ENCODE measurements at places on chromosomes 12 and 14.

GRCh38 chr14:104339829-104340228 lies 201.4 kb downstream of the KIF26A start:
- H3K4me1 ChIP-seq = no peaks in the 10 kb centered on the region
- DNase-seq = no peak
- no peaks in the 10 kb centered on the region for H3K27me3 ChIP-seq
- no peaks in the 10 kb centered on the region for H3K36me3 ChIP-seq
- no peak overlapping the region for H3K4me3 ChIP-seq
- H3K27ac ChIP-seq = no peak overlapping the region

DNA sequence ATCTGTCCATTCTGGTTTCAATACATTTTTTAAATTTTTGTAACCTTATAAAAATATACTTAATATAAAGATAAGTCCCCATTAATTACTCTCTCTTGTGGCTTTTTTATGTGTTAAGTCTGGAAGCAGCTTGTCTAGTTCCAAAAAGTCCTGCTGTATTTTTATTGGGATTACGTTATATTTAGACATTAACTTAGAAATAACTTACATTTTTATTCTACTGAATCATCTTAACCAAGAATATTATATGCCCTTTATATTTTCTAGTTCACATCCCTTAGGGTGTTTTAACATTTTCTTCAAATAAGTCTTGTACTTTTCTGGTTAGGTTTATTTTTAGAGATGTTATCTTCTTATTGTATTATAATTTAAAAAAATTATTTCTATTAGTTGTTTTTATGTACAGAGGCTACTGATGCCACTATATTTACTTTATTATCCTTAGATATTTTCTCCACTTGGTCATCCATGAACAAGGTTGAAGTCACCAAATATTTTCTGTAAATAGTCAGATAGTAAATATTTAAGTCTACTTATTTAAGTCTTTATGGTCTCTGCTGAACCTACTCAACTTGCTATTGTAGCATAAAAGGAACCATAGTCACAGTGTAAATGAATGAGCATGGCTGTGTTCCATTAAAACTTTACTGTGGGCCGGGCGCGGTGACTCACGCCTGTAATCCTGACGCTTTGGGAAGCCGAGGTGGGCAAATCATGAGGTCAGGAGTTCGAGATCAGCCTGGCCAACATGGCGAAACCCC lies 132.4 kb upstream of the NEDD1 start:
- no peaks in the 10 kb centered on the region for H3K4me1 ChIP-seq
- peak; percentile 46 for DNase-seq
- H3K36me3 ChIP-seq = no peaks in the 10 kb centered on the region
- H3K27ac ChIP-seq = peak overlapping the region; percentile 1
- H3K27me3 ChIP-seq = no peaks in the 10 kb centered on the region

DNA sequence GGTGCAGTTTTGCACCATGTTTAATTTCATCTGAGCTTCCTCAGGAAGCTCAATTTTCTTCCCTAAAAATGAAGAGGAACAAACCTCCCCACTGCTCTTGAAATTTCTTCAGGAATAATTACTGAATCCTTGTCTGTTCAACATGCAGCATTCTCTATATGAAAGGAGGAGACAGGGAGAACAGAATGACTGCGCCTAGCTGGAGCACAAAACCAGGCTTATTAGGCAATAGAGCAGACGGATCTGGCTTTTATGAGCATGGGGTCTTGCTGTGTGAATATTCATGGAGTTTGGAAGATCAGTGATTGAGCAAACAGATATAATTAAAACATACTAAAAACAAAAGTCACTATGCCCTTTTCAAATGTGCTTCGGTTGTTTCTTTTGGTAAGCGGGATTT lies 148.1 kb downstream of the SUDS3 start:
- H3K36me3 ChIP-seq = no peaks in the 10 kb centered on the region
- no peak for DNase-seq
- no peak overlapping the region for H3K4me3 ChIP-seq
- no peaks in the 10 kb centered on the region for H3K4me1 ChIP-seq
- H3K27me3 ChIP-seq = no peaks in the 10 kb centered on the region

GRCh38 chr12:132444957-132445883 lies 44.7 kb upstream of the FBRSL1 start:
- H3K36me3 ChIP-seq = no peaks in the 10 kb centered on the region
- no peak overlapping the region for H3K27ac ChIP-seq
- no peak for DNase-seq

DNA sequence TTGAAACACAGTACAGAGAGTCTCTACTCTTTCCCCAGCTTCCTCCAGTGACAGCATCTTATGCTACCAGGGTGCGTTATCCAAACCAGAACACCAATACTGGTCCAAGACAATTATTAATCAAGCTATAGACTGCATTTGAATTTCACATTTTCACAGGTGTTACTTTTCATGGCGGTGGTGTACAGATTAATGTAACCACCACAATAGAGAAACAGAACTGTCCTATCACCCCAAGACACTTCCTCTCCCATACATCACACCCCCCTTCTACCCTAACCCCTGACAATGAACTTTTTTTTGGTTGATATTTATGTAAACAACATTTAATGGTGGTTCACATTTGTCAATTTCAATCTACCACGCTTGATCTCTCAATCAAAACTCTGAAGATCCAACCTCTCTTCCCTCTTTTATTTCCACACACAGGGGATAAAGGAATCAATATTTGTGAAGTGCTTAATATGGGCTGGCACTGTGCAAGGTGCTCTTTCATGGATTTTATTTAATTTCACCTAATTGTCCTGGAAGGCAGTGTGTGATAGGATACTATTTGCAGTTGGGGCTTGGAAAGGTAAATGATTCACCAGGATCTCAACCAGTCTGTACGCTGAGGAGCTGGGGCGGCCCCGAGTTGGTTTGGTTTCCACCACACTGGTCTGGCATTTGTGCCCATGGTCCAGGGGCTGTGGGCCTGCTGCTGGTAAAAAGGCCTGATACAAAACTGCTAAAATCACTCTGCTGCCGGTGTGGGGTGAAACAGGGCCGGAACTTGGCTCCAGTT lies 54.6 kb upstream of the DICER1 start:
- no peaks in the 10 kb centered on the region for H3K36me3 ChIP-seq
- DNase-seq = no peak
- H3K27me3 ChIP-seq = peaks cover 4% of the 10 kb centered on the region
- no peak overlapping the region for H3K27ac ChIP-seq
- no peak overlapping the region for H3K4me3 ChIP-seq
- H3K4me1 ChIP-seq = no peaks in the 10 kb centered on the region

DNA sequence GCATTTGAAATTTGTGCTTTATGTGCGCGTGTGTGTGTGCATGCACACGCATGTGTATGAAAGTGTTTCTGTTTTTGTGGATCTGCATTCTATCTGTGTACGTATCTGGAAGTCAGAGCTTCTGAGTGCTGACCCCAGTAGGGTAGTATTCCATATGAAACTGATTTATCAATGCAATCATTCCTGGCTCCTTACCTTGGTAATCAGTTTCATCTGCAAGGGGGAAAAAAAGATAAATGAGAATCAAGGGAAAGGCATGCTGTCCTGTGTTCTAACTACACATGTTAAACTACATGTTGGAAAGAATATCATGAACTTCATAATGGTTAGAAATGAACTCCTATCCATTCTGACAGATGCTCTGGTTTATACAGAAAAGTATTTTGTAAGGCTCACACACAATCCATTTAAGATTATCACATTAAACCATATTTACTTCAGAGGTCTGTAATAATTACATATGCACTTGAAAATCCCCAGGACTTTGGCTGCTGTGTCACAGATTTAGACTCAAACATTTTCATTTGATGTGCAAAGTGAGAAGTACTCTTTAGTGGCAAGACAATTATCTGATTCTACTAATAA lies 276.1 kb upstream of the LMO3 start:
- no peaks in the 10 kb centered on the region for H3K4me1 ChIP-seq
- no peak overlapping the region for H3K4me3 ChIP-seq
- H3K27me3 ChIP-seq = no peaks in the 10 kb centered on the region
- no peak overlapping the region for H3K27ac ChIP-seq

GRCh38 chr12:110253176-110253575 lies 27.9 kb upstream of the ATP2A2 start:
- H3K4me1 ChIP-seq = peaks cover 15% of the 10 kb centered on the region
- H3K27me3 ChIP-seq = no peaks in the 10 kb centered on the region
- H3K36me3 ChIP-seq = no peaks in the 10 kb centered on the region

All from osteoblast (primary cell).